Urothelium cell line (cell line): ENCODE measurements at places on chromosomes 6 and 20.

- no peak for DNase-seq
Observed at GRCh38 chr6:169171951-169172350, 81.7 kb downstream of the THBS2 start.

GRCh38 chr20:53883098-53883911 lies 187.1 kb downstream of the BCAS1 start:
- DNase-seq = no peak

DNA sequence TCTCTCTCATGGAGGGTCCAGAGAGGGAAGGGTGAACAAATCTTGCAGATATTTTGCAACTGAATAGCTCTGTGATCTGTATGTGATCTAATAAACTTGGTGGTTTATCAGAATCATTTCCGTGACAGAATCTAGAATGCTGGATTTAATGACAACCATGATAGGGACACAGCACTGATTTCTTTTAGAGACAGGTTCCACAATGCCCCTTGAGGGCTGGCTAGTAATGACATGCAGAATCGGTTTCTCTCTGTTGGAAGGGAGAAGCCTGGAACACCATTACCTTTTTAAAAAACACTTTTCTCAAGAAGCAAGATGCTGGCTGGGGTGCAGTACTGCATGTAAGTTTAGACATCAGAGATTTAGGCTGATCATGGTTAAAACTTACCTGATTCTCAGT lies 313.4 kb downstream of the CDH26 start:
- DNase-seq = no peak

DNA sequence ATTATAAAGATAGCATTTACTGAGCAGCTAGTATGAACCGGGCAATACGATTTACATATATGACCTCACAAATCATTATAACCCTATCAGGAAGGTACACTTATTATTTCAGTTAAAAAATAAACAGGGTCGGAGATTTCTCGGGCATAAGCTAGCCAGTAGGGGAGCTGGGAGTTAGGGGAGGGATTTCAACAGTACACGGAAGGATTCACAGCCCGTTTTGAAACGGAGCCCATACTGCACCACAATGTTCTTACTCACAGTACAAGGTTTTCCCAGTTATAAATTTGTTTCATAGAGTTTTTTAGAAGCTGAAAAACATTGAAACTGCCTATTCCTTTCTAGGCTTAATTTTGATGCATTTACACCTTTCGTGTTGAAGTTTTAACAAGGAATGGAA lies 607.1 kb downstream of the HDGFL1 start:
- DNase-seq = peak; percentile 9

DNA sequence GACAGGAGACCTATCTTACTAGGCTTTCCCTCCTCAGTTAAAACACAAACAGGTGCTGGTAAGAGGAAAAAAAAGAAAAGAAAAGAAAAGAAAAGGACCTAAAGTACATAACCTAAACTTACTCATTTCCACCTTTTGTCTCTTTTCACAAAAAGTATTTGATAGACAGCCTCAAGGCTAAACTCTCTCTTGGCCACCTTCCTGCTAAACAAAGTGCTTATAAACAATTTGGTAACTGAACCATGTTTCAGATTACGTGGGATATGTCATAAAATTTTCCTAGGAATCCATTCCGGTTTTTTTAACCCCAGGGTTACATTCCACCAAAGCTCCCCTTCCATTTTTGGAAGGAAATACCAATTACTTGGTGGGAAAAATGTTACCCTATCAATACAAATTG lies 109.0 kb downstream of the PRND start:
- no peak for DNase-seq
